ENCODE measurements at places on chromosomes 1 and 21.

DNA sequence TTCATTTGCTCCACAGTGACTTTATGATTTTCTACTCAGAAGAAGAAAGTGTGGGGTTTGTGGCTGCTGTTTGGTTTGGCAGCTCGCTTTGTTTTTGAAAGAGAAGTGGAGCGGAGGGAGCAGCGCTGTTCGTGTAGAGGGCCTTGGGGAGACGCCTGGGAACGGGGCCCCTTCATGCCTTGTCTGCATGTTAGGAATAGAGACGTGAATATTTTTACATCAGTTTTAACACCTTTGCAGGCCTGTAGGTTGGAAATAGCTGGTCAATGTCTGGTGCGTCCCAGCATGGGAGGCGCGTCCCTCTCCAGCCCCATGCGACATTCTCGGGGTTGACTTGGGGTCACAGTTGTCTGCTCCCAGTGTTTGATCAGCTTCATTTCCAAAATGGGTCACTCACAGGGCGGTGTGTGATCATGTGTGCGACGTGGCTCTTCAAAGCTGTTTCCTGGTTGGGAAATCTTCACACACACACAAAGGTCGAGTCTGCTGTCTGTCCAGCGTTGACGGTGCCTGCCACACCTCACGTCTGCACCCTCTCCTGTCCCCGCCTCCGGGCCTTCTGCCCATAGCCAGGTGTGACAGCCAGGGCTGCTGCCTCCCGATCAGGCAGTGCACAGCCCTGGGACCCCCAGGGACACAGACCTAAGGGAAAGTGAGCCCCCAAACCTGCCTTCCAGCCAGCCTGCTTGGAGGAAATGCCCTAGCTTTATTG is 149.2 kb downstream of the PSMG1 start:
- DNase-seq, result no peak

- no peak for DNase-seq
Measured at GRCh38 chr1:116793357-116793935, 39.2 kb downstream of the CD2 start.

DNA sequence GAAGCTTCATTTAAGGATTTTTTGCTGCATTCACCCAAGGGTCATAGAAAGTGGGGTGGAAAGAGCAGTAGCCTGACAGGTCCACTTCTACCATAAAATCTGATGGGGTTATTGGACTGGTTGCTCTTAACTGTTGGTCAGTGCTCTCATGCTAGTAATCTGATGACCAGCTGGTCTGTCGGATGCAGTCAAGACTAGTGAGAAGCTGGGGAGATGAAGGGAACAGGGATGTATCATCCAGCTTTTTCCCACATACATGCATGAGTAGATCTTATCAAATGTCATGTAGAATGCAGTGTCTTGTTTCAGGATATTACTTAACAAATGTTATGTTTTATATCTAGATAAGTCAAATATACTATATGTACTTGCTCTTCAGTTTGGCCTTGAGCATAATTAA is 11.1 kb downstream of the ATP1B1 start:
- DNase-seq, result no peak

GRCh38 chr1:1179346-1179982 is 5.8 kb downstream of the TTLL10 start:
- DNase-seq, result no peak

GRCh38 chr1:241518476-241519307 is 863 bp downstream of the FH start:
- no peak for DNase-seq

DNA sequence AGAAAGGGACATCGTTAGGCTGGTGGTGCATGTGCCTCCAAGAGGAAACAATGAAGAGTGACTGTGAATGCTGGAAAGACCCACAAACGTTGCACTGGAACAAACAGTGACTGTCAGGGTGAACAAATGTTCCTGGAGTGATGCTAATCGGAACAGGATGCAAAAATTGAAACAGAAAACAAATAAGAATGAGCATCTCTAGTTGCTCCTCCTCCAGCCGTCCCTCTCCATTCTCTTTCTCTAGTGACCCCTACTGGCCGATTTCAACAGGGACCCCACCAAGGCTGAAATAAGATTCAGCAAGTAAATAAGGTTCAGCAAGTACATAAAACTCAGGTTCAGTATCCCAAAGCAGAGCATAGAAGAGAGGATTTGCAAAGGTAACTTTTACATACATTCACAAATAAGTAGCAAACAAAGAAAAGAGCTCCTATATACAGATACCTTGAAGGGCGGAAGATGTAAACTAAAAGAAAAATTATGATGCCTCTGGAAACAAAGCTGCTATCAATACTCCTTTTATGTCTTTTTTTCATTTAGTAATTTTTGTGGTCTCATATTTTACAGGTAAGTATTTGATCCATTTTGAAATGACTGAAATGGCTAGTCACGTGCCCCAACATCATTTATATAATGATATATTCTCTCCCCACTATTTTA is 836.1 kb upstream of the ADAMTS5 start:
- no peak for DNase-seq

- DNase-seq, result no peak
Measured at GRCh38 chr1:183227422-183228346, 41.6 kb downstream of the LAMC2 start.

DNA sequence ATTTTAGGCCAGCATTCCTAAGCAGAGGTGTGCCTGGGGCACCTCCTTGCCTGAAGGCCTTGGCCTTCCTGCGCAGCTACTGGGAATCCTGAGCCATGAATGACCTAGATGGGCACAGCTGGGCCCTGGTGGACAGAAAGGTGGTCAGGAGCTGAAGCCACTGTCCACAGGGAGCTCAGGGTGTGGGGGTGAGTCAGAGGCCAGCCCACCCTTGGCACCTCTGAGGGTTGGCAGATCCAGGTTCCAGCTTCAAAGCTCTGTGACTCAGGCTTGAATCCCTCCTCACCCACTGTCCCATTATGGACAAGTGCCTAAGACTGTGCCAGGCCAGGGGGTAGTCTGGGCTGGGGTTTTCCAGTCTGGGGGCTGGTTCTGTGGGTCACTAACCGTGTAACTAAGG is 6.4 kb upstream of the EDN2 start:
- no peak for DNase-seq

DNA sequence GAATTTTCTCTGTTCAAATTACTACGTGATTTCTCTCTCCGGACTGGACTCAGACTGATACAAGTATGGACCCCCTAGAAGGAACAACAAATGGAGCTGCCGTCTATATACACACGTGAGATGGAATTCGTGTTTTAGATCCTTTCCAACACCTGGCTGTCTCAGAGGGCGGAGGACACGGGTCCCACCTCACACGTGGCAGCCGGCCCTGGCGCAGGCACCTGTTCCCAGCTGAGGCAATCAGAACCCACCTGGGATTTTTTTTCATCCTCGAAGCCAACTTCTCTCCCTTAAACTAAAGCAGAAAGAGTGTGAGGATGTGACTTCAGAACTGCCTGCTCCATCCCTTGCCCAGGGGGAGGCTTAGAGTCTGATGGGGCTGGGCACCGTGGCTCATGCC is 34.1 kb upstream of the SCCPDH start:
- no peak for DNase-seq

GRCh38 chr1:30933874-30934252 is 25.3 kb upstream of the SDC3 start:
- no peak for DNase-seq

- DNase-seq, result no peak
Measured at GRCh38 chr1:230515451-230516145, 89.5 kb upstream of the PGBD5 start.

DNA sequence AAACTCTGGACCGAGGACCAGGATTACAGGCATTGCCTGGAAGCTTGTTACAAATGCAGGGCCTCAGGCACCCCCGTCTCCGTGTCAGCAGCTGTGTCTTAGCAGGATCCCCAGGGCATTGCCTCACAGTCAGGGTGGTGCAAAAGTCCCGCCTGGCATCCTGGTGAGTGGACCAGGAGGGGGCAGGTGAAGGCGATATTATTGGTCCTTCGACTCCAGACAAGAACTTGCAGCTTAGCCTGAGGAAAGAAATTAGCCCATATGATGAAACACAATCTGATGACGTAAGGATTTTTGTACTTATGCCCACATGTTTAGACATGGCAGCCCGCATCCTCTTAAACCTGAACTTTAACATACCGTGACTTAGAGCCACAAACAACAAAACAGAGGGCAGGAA is 40.8 kb downstream of the RSPH1 start:
- DNase-seq, result no peak

DNA sequence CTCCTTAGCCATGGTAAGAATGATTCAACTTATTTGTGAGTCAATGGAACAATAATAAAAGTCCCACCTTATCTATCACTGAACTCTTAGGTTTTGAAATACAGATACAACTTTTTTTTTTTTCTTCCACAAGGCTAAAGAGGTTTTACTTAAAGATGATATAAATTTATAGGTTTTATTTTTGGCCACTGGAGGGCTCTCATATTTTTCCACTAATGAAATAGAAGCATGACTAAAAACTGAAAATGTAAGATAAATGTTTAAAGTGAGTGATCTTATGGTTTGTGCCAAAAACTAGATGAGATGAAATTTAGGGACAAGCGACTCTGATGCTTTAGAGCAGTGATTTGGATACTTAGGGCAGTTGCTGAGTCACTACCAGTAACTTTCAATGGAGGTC is 499.0 kb downstream of the NUF2 start:
- DNase-seq, result no peak

GRCh38 chr1:87669674-87670073 is 341.0 kb downstream of the LMO4 start:
- no peak for DNase-seq

DNA sequence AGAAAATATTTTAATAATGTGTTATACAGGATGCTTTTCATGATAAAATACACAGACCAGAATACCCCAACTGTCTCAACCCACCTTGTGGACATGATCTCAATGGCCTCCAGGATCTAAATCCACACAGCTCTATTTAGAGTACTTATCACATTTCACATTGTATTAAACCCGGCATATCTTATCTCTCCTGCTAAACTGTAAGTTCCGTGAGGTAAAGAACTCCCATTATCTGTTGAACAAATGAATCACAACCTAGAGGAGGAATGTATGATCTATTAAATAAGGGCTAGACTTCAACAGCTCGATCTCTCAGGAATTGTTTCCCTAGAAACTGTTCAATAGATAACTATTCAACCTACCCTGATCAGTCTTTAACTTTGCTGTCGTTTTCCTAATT is 6.9 kb downstream of the ETV3 start:
- DNase-seq, result no peak

DNA sequence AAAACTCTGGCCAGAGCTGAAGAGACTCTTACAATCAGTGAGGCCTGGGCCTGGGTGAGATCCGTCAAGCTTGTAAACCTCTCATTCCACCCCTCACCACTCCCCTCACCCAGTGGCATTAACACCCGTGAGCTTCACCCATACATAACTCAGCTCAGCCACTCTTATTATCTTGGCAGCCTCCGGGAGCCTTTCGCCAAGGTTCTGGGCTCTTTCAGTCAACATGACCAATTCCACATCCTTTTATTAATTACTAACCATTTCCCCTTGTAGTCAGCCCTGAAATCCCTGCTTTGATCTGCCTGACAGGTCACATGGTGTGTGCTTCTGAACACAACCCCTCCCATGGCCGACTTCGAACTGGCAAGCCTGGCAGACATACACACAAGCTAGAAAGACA is 134.8 kb downstream of the SETD4 start:
- no peak for DNase-seq

DNA sequence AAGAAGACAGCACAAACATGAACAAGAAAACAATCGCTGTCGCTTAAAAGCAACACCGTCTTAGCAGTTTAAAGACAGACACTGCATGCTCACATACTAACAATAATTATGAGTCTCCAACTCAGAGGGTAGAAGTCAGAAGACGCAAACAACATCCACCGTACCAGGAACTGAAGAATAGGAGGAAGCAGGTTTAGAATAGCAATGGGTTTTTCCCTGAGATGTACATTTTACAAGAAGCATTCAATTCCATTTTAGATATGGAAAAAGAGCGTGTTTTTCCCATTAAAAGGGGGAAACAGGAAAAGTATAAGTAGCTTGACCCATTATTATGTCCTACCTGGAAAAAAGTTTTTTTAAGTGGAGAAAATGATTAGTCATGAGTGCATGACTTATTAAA is 34.5 kb upstream of the KCNE1 start:
- no peak for DNase-seq

DNA sequence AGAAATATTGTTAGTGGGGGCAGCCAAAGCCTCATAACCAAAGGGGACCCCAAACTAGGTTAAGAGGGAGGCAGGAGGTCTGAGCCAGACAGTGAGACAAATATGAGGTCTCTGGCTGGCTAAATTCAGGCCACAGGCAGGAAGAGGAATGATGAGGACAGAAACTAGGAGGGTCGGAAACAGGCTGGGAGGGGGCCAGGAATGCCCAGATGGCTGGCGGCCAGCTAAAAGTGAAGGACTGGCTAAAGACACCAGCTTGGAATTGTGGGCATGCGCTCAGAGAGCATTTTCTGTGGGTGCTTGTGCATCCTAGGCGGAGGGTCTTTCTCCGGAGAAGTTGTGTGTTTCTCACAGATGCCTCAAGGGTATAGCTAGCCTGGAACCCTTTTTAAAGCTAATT is 77.0 kb downstream of the PGM1 start:
- no peak for DNase-seq

DNA sequence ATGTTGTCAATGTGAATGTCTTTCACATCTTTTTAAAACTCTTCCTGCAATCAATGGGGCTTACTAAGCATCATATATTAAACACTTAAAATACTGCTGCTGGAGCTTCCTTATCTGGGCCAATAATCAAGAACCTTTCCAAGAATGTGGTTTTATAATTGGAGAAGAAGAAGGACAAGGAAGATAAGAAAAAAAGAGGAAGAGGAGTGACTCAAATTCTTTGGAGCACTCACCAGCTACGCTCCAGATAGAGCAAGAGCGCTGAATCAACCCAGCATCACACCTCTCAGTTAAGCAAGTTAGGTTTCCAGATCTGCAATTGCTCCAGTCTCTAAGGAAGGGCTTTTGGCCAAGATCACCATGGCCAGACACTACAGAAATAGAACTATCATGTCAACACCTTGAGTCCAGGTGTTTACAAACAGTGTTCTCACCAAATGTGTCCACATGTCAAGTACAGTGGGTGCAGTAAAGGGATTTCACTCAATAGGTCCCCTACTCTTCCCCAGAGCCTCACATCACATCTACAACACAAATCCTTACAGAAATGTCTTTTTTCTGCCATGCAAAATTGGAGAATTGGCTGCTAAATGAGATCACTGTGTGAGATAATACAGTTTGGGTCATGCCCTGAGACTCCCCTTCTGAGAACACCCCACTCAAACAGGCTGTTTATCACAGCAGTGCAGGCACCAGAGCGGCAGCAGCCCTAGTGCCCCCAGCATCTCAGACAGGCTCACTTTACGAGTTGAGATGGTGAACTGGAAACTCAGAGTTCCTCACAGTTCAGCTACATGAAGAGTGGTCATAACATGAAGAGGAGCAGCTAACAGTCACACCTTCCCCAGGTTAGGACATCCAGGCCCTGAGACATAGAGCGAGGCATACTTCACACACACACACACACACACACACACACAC is 1.7 kb upstream of the SPRR2B start:
- no peak for DNase-seq

- no peak for DNase-seq
Measured at GRCh38 chr1:165281207-165281901, 75.2 kb downstream of the LMX1A start.

- DNase-seq, result no peak
Measured at GRCh38 chr1:5109633-5110032, 455.2 kb downstream of the AJAP1 start.

Data from activated gamma-delta T cell treated with anti-CD3 and anti-CD28 coated beads, Interleukin-2, amount 50 U/mL, for 16 hours (primary cell).